ENCODE measurements at places on chromosomes 5 and 9.

- DNase-seq: no peak
Observed at GRCh38 chr9:36575411-36575882, 2.8 kb downstream of the MELK start.

DNA sequence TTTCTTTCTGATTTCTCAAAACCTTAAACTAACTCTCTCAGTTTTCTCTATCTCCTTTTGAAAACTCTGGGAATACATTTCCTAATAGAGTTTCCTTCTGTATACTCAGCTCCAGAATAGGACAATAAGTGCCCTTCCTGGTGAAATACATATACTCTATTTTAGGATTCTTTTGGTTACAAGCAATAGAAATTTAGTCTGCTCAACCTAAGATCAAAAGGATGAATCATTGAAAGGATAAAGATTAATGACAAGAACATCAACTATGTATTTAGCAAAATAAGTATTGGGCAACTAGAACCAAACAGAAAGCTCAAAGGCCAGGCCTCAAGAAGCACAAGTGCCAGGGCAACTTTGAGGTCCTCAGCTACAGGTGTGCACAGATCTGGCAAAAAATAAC is 127.1 kb downstream of the ADAMTSL1 start:
- no peak for DNase-seq

DNA sequence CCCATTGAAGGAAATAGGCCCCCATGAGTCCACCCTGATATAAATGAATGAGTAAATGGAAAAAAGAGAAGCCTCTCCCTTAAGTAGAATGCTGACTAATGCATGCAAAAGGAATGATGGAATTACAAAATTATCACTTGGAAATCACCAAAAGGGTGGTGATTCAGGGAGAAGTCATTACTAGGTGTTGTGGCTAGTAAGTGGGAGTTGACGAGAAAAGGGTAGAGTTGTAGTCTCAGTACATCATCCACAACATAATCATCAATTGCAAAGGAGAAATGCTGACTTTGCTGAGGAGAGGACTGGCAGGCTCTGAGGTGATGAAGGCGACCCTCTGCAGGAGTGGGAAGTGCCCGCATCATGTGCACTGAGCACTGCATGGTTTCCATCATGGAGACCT is 201.5 kb upstream of the S1PR3 start:
- DNase-seq: no peak

DNA sequence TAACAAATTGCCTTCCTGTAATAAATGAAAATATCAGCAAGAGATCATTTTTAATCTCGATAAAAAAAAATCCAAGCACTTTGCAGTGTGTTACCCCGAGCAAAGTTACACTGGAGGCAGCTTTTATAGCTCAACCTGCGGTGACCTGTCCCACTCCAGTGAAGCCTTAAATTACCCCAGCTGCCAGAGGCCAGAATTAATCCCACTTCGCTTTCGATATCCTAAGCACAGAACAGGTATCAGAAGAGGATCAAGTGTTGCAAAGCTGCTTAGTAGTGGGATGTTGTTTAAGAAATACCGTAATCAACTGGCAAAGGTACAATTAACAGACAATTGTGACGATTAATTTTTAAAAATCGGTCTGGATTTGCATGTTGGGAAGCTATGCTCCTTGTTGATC is 314.0 kb downstream of the AGTPBP1 start:
- DNase-seq: no peak

DNA sequence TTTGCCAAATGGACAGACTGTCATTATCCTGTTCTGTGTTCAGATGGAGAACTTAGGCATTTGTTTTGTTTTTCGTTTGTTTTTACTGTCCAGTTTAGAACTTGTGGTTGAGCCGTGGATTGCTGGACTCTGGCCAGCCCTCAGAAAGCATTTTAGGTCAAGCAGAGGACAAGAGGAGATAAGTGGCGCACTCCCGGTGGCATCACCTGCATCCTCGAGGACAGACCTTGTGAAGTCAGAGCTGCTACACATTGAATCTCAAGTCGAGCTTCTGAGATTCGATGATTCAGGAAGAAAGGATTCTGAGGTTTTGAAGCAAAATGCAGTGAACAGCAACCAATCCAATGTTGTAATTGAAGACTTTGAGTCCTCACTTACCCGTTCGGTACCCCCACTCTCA is 8.9 kb downstream of the MTRR start:
- DNase-seq: no peak

DNA sequence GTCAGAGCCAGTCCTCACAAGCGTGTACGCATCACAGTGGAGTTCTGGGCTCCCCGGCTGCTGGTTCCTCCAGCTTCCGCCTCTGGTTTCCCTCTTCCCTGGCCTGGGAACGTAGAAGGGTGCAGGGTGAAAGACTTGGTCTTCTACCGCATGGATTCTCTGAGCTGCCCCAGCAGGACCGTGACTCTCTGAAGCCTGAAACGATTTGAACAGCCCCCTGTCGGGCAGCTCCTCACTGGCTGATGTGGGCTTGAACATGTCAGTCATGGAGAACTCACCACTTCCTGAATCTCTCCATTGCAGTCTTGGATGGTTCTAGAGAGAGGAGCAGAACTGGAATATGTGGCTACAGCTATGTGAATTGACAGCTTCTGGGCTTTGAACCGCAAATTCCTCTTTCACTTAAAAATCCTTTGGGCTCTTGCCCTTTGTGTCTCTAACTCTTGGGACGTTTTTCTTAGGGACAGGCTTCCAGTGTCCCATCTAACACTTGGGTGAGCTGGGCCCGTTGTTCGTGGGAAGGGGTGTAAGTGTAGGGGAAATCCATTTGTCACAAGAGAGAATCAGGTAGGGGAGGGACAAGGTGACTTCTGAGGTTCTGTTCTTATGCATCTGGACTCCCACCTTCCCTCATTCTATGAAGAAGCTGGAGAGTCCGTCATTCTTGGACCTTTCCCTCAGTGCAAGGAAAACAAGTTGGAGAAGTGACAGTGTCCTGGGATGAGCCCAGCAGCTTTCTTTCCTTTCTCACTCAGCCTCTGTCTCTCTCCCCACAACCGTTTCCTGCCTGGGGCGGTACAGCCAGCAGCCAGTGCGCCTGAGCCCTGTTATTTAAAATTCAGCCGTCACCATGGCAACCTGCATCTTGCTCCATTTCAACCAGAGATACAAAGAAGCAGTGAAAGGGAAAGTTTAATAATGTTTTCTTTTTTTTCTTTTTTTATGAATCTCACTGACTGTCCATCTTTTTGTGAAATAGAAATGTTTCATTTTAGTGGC is 84.7 kb downstream of the PTTG1 start:
- DNase-seq: peak; percentile 57

DNA sequence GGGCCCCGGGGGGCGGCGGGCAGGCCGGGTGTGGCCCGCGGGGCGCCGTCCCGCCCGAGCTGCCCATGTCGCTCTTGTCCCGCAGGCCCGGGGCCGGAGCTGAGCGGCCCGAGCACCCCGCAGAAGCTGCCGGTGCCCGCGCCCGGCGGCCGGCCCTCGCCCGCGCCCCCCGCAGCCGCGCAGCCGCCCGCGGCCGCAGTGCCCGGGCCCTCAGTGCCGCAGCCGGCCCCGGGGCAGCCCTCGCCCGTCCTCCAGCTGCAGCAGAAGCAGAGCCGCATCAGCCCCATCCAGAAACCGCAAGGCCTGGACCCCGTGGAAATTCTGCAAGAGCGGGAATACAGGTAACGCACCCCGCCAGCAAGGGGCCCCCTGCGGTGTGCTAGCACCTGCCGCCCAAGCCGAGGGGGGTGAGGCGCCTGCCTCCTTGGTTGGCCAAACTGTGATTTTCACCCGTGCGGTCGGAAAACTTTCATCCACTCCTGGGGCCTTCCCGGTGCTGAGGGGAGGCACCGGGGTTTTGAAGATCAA is 32.1 kb downstream of the SMARCA2 start:
- no peak for DNase-seq

DNA sequence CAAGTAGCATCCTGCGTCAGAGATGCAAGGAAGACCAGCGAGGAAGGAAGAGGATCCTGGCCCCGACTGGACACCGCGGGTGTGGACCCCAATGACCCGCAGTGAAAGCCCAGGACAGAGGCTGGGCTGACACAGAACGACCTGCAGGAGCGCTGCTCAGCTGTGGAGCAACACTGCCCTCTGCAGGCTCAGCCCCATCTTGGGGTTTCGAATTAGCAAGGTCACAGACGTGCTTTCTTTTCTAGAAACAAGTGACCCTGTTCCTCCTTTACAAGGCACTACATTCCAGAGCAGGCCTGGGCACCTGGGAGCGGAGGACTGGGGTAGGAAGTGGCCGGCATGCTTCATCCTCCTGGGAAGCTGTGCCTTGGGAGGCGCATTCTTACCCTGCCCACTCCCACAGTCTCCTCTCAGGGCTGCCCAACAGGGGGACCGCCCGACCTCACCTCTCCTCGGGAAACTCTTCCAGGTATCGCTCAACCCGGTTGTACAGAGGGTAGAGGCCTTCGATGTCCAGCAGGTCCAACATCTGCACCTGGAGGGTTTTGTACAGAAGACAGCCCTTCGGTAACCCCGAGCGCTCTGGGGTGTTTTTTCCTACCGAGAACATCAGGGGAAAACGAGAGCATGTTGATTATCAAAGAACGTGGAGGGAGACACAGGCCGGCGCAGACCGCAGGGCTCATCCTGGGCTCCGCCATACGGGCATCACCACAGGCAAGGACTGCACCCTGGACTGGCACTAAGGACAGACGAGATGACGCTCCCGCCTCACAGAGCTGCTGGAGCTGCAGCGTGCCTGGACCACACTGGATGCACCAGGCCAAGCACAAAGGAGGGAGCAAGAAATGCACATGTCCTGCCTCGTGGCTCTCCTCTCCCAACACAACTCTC is 35.0 kb downstream of the IPPK start:
- DNase-seq: peak; percentile 24

DNA sequence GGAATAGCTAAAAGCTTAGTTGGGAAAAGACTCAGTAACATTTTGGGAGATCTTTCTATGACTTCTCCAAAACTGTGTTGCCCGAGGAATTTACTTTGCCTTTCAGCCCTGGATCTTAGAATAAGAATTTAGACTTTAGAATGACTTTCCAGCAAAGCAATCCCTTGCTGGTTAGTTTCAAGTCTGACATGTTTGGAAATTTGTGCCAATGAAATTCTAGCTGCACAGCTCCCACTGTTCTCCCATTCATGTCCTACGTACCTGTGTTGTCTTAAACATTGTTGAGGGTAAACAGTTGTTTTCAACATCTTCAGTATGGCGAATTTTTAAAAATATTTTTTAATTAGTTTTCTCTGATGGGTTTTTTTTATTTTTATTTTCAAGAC is 111.4 kb downstream of the CCDC192 start:
- DNase-seq: no peak

GRCh38 chr9:124726886-124727285 is 44.2 kb downstream of the NR6A1 start:
- DNase-seq: no peak

GRCh38 chr9:76198336-76198735 is 195.9 kb downstream of the RFK start:
- DNase-seq: no peak

- no peak for DNase-seq
Observed at GRCh38 chr5:18393565-18394442, 759.5 kb downstream of the TAF11L14 start.

DNA sequence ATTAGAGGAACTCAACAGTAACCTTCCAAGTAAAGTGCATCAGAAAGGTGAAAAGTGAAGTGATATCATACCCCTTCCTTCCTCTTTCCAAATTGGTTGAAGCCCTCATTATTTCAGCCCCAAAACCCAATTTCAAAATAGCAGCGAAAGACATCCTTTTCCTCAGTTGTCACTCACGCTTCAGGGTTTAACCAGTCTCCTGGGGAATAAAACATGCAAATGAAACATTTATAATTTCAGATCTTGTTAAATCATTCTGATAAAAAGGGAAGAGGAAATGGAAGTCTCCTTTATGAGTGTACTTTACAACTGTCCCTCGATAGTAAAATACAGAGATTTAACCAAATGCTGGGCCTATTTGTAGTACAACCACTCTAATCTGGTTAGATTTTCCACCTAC is 22.5 kb downstream of the TRPM6 start:
- no peak for DNase-seq

- DNase-seq: no peak
Observed at GRCh38 chr5:110045158-110045557, 355.4 kb downstream of the MAN2A1 start.

GRCh38 chr9:125407974-125408900 is 146.6 kb downstream of the GAPVD1 start:
- DNase-seq: peak; percentile 47

- no peak for DNase-seq
Observed at GRCh38 chr5:78547731-78548615, 100.6 kb downstream of the LHFPL2 start.

GRCh38 chr5:167850911-167851310 is 440.5 kb upstream of the WWC1 start:
- no peak for DNase-seq

GRCh38 chr9:79193001-79193400 is 378.8 kb upstream of the TLE4 start:
- no peak for DNase-seq

- DNase-seq: no peak
Observed at GRCh38 chr9:126790561-126790960, 14.3 kb upstream of the ZBTB43 start.

GRCh38 chr5:170070556-170071412 is 34.9 kb upstream of the FOXI1 start:
- DNase-seq: no peak

GRCh38 chr9:129101279-129101678 is 9.3 kb downstream of the CRAT start:
- no peak for DNase-seq

GRCh38 chr9:73149371-73150067 is 2.1 kb upstream of the ANXA1 start:
- no peak for DNase-seq

- DNase-seq: no peak
Observed at GRCh38 chr5:137605411-137605810, 106.3 kb upstream of the SPOCK1 start.

DNA sequence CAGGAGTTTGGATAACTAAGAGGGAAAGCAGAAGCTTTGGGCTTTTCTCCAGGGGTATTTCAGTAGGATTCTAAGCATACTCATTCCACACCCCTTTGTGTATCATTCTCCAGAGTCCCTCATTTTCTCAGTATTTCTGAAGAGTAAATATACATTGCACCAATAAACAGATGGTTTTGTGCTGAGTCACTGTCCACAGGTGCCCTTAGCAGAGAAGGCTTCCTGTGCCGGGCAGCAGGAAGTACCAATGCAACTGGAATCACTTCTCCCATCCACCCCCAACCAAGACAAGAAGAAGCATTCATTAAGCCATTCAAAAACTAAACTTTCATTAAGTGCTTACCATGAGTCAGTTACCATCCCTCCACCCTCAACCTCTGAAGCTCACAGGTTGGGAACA is 3.6 kb upstream of the CCNJL start:
- no peak for DNase-seq

- DNase-seq: no peak
Observed at GRCh38 chr5:111447822-111448221, 64.5 kb downstream of the STARD4 start.

DNA sequence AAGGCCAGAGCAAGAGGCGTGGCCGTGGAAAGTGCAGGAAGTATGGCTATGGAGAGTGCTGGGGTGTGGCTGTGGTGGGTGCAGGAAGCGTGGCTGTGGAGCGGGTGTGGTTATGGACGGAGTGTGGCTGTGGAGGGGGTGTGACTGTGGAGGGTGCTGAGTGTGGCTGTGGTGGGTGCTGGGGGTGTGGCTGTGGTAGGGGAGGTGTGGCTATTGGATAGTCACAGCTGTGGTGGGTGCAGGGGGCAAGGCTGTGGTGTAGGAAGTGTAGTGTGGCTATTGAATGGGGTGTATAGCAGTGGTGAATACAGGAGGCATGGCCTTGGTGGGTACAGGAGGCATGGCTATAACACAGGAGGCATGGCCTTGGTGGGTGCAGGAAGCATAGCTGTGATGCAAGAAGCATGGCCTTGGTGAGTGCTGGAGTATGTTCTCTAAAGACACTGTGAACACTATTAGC is 40.8 kb upstream of the SPATA31C2 start:
- no peak for DNase-seq
